Myocyte (in vitro differentiated cells): ENCODE measurements at places on chromosomes 7 and 10.

DNA sequence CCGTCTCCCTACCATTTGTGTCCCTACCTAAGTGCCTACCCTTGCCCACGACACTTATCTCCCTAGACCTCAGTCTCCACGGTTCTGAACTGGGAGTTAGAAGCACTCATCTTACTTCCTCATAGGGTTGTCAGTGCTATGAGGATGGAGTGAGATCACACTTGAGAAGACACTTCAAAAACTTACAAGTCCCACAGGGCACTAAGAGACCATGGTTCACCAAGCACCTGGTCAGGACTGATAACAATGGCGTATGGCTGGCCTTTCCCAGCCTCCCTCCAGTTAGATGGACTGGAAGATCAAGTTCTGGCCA, 43.2 kb downstream of the KCNMA1 start:
- no peak for DNase-seq

GRCh38 chr10:78319371-78319770, 285.7 kb downstream of the RPS24 start:
- DNase-seq = no peak

GRCh38 chr10:88791924-88792323, 10.6 kb upstream of the LIPM start:
- peak; percentile 53 for DNase-seq

- no peak for DNase-seq
Observed at GRCh38 chr10:60735244-60735643, 43.0 kb upstream of the CDK1 start.

GRCh38 chr10:63618552-63618951, 97.4 kb downstream of the REEP3 start:
- no peak for DNase-seq

- no peak for DNase-seq
Observed at GRCh38 chr7:126635545-126635944, 617.2 kb downstream of the GRM8 start.

- no peak for DNase-seq
Observed at GRCh38 chr10:96482815-96483588, 30.7 kb downstream of the TLL2 start.

DNA sequence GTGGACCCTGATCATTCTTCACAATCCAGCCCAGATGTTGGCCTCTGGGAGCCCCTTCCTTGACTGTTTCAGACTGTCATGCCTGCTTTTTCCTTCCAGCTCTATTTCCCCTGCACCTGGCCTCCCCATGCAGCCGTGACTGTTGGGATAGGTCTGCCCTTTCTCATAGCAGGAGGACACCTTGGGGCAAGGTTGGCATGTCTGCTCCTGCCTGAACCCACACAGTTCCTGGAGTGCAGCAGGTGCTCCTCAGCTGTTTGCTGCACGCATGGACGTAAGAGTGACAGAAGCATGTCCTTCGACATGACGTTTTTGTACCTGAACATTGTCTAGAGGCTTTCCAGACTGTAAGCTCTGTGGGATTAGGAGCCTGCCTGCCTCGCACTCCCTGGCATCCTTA, 24.0 kb downstream of the POR start:
- DNase-seq = no peak

DNA sequence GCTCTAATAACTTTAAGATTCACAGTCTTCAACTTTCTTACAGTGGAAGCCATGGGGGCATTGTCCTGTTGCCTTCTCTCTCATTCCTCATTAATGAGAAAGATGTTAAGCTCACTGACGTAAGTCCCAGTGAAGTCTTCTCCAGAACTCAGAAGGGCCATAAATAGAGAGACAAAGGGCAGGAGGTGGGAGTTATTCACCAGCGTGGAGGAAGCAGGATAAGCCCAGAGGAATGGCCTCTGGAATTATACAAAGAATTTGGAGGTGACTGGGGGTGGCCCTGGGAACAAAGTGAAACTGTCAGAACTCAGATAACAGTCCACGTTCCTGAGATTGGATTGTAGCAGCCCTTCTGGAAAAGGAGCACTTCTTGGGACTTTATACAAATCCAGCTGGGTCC, 52.4 kb downstream of the SORBS1 start:
- no peak for DNase-seq

- DNase-seq = no peak
Observed at GRCh38 chr7:120334475-120334874, 61.5 kb downstream of the KCND2 start.

DNA sequence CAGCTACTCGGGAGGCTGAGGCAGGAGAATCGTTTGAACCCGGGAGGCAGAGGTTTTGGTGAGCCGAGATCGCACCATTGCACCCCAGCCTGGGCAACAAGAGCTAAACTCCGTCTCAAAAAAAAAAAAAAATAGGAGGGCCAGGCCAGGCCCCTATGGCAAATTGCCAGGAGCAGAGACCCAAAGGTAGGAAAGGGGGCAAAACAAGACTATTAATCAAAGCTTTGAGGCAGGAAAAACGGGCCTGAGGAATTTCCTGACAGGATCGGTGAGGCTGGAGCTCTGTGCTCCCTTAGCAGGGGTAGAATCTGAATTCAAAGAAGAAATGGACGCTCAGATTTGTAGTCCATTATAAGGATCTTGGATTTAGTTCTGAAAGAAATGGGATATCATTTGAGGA, 2.8 kb upstream of the VOPP1 start:
- DNase-seq = no peak
